A172 (cell line): ENCODE measurements at places on chromosomes 11 and 22. TPM values are rescaled to one million over a fixed set of nuclear protein-coding genes. Genes with fewer than 3 reads are reported as not detected.

FAM227A gene
- total RNA-seq, result 0.83 and 2.5 TPM in 2 replicates

INS gene
- total RNA-seq, result not detected in 2 replicates

GLYAT gene
- total RNA-seq, result not detected in 2 replicates

TMPRSS13 gene
- total RNA-seq, result not detected in 2 replicates

ELF5 gene
- not detected in 2 replicates for total RNA-seq

PATE2 gene
- not detected in 2 replicates for total RNA-seq

SLC22A8 gene
- total RNA-seq, result not detected in 2 replicates

GGTLC3 gene
- not detected in 2 replicates for total RNA-seq

GNG3 gene
- not detected in 2 replicates for total RNA-seq

EFCAB6 gene
- 0.88 and 3.1 TPM in 2 replicates for total RNA-seq

CARNS1 gene
- total RNA-seq, result 0.05 TPM in 1 of 2 replicates, not detected in the other

EXPH5 gene
- 1.3 and 2.3 TPM in 2 replicates for total RNA-seq

ASRGL1 gene
- 19.9 and 26.5 TPM in 2 replicates for total RNA-seq

GLB1L3 gene
- total RNA-seq, result not detected in 2 replicates

CXCR5 gene
- 0.02 TPM in 1 of 2 replicates, not detected in the other for total RNA-seq

CDKN1C gene
- total RNA-seq, result 32.5 and 40.5 TPM in 2 replicates

KCNQ1OT1 gene
- total RNA-seq, result 0.81 and 1.1 TPM in 2 replicates

WT1 gene
- 1.9 and 6.4 TPM in 2 replicates for total RNA-seq

IRAG1 gene
- not detected in 2 replicates for total RNA-seq

RASSF7 gene
- total RNA-seq, result 24.9 and 43.9 TPM in 2 replicates

SYT7 gene
- 0.12 and 0.26 TPM in 2 replicates for total RNA-seq

OR8G1 gene
- total RNA-seq, result not detected in 2 replicates

CASP5 gene
- not detected in 2 replicates for total RNA-seq

LRRC10B gene
- not detected in 2 replicates for total RNA-seq

ART1 gene
- total RNA-seq, result not detected in 2 replicates

DNAJB7 gene
- not detected in 2 replicates for total RNA-seq

ARHGAP20 gene
- not detected in 2 replicates for total RNA-seq

TECTA gene
- 0.03 and 0.05 TPM in 2 replicates for total RNA-seq

UPB1 gene
- total RNA-seq, result not detected in 2 replicates

SLC22A6 gene
- total RNA-seq, result not detected in 2 replicates

OR52A1 gene
- not detected in 2 replicates for total RNA-seq

ABCG4 gene
- total RNA-seq, result 0.05 TPM in 1 of 2 replicates, not detected in the other
